Body of pancreas (tissue), 4 donors: ENCODE measurements at places on chromosomes 16 and 17.

DNA sequence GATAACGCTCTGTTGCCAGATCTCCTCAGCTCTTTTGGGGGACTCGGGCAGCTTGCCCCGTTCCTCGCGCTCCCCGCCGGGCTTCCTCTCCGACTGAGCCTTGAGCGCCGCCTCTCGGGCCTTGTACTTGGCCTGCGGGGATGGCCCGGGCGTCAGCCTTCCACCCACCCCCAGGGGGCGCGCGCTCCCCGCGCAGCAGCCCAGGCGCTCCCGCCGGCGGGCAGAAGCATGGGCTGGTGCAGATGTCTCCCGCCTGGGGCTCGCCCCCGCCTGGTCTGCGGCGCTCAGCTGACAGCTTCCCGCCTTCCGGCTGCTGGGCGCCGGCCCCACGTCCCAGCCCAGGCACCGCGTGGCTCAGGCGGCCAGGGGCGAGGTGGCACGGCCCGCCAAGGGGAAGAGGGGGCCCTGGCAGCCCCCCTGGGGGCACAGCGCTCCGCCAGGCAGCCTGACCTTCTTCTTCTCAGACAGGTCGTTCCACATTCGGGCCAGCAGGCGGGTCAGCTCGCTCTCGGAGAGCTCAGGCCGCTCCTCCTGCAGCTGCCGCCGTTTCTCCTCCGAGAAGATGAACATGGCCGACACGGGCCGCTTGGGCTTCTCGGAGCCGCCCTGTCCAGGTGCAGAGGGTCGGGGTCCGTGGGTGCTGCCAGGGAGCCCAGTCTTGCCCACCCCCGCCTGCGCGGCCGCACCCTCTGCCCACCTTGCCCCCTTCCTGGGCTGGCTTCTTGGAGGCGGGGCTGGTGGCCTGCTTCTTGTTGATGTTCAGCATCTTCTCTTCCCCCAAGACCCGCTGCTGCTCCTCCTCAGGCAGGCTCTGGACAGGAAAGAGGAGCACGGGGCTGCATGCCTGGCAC is 8.9 kb downstream of the UBTF start:
- DNase-seq: peak; percentile 90

DNA sequence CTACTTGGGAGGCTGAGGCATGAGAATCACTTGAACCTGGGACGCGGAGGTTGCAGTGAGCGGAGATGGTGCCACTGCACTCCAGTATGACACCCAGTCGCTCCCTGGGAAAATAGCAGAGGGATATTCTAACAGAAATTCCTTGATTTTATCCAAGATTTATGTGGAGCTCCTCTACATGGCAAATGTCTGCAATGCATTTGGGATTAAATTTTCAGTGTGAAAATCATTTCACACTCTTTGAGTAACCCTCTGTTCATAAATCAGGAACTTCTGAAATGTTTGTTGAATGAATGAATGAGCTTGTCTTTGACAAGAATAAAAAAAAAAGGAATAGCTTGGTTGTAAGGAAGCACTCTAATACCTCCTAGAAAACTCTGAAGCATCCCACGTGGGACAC is 305.8 kb downstream of the SHISA9 start:
- DNase-seq: no peak

DNA sequence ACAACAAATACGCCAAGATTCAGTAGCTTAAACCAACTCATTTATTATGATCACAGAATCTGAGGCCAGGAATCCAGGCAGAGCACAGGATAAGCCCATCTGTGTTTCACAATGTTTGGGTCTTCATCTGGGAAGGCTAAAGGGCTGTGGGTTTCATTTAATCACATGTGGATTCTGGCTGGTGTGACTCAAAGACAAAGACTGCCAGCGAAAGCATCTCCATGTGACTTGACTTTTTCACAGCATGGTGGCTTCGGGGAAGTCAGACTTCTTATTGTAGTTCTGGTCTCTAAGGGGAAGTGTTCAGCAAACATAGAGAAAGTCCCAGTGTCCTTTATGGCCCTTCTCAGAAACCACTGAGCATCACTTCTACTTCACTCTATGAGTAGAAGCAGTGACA is 1014.4 kb upstream of the GOT2 start:
- DNase-seq: no peak

GRCh38 chr16:14539631-14540030 is 90.4 kb downstream of the PARN start:
- DNase-seq: no peak

DNA sequence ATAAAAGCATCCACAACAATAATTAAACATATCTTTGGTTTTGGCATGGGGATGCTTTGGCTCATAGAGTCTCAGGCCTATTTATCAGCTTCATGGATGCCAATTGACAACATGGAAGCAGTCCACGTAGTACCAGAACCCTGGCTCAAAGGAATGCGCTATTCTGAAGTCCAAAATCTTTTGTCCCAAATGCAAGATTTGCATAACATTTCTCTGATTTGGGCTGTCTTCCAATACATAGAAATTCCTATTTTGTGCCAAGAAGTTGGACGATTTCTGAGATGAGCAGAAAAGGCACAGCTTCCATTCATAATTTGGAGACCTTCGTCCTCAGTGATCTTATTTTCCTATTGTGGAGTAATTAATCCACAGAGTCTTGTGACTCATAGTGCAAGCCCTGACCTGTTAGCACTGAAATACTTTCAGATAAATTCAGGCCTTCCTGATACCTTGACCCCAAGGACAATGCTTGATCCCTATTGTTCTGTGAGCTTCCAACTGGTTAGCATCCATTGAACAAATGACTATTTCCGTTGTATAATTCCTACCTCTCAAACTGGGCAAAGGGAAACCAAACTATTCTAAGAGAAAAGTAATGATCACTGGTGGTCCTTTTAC is 78.4 kb upstream of the CDH11 start:
- no peak for DNase-seq

DNA sequence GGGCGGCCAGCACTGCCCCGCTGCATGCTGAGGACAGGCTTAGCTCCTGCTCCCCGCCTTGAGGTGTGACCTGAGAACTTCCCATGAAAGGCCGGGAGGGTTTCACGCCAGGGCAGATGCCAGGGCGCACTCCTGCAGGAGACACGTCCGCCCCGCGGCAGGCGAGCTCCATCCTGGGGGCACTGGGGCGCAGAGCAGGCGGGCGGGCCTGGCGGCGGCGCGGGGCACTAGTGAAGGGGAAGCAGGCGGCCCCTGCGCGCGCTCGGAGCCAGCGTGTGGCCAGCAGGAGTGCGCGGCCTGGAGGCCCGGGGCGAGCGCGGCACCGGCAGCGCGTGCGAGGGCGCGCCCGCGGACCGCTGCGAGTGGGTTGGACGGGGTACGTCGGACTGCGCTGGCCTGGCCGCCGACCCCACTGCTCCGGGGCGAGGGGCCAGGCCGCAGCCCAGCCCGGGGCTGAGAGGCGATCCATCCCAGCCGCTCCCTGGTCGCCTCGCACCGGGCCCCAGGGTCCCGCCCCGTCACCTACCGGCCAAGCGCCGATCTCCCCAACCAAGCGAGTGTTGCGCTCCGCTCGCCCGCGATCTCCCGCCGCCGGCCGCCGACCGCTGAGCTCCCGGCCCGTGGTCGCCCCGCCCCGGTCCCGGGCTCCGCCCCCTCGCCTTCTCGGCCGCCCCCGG is at the start of gene MAP3K14:
TSS of gene MAP3K14 (minus strand) at position 587 of the 677 bp plus-strand sequence. CDS start 26,275 bp downstream, outside the sequence.
- peak; percentile 78 for DNase-seq
